ENCODE measurements at places on chromosomes 12 and 14. TPM values are rescaled to one million over a fixed set of nuclear protein-coding genes. Genes with fewer than 3 reads are reported as not detected.

GRCh38 chr12:79555028-79555925 is 135.5 kb downstream of the PAWR start:
- DNase-seq = no peak

GRCh38 chr12:51275088-51275487 is 4.9 kb upstream of the SMAGP start:
- no peak for DNase-seq

DNA sequence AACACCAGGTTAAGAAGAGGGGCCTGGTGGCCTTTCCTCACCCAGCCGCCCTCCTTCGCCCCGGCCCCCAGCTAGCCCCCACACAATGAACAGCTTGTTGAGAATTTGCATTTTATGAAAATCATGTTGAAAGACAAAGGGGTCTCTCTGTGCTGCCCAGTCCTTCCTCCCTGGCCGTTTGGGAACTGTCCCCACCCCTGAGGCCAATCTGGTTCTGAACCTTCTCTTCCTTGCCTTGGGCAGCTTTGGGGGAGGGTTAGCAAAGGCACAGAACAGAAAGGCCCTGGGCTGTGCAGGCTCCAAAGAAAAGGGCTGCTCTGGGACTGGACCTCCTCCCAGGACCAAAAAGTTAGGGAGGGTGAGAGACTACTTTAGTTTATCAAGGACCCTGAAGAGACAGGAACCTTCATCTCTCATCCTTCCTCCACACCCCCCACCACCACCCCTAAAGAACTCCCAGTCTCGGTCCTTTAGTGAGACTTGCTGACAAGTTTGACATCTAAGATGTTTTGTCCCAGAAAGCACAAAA is 1.3 kb downstream of the TAMALIN start:
- no peak for DNase-seq

DNA sequence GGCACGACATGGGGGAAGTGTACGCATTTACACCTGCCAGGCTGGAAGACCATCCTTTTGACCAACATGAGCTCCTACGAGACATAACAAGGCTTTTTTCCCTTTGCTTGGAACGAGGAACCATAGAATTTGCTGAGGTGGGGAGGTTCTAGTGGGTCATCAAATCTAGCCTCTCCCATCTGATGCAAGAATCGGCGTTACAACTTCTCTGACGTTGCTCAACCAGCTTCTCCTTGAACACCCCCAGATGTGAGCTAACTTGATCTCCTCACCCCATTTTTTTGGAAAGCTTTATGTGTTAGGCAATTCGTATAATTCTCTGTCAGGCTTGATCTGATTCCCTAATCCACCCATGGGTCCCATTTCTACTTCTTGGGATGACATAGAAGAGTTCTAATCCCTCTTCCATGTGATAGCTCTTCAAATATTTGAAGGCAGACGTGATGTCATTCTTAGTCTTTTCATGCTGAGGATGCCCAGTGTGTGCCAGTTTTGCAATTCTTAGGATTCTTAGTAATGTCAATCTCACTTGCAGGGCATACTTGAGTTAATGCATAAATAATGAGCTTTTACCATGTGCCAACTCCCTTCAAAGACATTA is 163.6 kb upstream of the PARP11 start:
- DNase-seq = no peak

DNA sequence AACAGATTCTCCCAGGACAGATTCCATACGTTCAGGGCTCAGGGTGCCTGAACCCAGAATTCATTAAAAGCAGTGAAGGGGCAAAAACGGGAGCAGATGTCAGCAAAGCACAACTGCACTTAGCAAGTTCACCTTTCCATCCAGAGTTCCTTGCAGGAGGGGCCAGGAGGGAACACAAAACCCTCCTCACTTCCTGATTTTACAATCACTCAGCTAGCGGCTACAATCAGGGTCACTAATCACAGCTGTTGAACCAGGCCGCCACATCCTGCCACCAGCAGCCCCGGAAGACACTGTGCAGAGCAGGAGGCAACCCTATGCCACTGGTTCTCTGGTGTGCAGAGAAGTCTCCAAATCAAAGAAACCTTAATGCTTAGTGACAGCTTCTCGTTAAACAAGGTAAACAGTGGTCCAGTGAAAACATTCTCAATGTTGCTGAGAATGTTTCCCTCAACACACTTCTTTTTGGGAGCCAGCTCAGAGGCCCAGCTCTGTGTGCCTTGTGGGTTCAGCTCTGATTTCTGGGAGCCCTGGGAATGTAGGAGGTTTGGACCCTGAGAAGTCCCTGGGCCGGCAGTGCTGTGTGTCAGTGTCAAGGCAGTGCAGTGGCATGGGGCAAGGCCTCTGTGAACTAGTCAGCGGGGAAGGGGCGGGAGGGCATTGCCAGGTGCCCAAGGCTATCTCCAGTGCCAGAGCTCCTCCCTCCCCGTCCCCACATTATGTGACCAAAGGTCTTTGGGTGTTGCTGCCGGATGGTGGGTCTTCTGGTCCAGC is 54.5 kb downstream of the VCPKMT start:
- peak; percentile 94 for DNase-seq

DNA sequence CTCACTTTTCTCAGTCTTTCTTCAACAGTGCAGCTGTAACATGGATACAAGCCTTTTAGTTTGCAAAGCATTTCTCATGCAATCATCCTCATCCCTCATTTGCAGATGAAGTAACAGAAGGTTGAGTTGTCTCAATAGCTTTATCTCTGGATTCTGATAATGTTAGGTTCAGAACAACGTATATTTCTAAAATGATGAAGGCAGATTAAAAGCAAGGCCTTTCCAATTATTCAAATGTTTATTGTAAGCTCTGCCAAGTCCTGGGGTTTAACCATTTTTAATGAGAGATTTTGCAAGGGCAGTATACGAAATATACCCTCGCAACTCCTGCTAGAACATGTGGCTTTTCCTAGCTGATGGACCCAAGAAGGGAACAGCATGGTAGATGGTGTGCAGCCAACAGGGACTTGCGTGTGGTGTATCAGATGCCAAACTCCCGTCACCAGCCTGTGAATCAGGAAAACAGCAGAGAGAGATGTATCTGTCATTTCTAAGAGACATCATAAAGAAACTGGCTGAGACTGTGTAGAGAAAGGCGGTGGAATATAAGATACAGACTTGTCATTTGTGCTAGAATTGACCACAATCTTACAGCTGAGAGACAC is 319.7 kb downstream of the MED13L start:
- DNase-seq = no peak

DNA sequence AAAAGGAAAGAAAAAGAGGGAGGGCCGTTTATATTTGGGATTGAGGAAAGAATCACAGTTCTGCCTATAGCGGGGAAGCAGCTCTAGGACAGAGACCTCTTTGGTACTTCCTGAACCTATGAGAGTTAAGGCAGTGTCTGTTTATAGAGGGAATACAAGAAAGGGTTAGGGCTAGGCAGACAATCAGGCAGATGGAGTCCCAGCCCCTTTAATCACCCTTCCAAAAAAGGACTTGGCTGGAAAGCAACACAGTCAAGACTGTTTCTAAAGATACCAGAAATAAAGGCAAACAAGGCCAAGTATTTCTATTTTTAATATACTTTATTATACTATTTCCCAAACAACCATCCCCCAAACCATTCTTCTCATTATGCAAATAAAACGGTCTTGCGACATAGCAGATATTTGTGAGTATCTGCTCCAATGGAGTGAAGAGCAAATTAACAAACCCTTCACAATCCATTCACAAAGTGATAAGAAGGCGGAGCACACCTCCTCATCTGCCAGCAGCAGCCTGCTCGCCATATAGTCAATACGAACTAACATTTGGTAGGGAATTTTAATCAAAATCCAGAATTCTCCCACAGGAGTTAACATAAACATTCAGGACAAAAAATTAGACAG is 697 bp upstream of the GRIP1 start:
- DNase-seq = no peak

- no peak for DNase-seq
These were observed 59.5 kb downstream of the IFNG-AS1 start for GRCh38 chr12:68048648-68049297.

DNA sequence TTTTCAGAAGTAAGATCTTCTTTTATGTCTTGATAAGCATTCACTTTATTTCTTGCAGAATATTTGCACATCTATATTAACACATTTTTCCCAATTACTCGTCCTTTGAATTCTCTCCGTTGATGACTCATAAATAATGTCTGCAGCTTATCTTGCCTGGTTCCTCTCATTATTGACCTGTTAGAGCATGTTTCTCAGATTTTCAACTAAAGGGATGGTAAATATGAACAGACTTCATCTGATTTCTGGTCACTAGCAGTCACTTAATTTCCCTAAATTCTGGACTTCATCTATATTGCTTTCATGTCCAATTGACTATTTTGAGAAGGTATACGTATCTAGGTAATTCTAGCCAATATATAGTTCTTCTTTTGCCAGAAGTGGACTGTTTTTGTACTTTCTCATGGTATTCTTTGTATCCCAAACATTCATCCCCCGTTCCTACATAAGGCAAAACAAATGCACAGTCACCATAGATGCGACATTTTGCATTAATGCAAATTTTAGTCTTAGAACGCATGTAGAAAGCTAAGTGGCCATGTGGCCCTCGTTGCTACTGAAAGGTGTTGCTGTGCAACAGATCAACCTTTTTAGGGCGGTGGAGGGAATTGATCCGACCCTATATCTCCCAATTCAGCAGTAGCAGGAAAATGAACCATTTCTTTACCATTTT is 6.2 kb downstream of the PIK3C2G start:
- no peak for DNase-seq

DNA sequence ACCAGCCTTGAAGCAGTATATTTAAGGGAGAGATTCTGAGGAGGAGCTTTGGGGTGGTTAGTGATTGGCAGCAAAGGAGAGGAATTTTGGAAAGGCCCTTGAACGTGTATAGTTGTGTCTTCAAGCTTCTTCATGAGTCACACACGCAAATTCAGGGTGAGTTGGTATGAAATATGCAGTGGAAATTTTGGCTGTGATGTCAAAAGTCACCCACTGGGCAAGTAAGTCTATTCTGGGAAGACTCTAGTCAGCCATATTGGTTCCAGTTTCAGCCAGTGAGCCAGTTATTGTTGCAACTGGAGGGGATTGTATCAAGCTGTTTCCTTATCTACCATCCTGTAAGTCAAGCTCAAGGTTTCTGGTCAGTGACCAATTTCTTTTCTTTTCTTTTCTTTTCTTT is 32.0 kb upstream of the VASH1 start:
- DNase-seq = no peak

DNA sequence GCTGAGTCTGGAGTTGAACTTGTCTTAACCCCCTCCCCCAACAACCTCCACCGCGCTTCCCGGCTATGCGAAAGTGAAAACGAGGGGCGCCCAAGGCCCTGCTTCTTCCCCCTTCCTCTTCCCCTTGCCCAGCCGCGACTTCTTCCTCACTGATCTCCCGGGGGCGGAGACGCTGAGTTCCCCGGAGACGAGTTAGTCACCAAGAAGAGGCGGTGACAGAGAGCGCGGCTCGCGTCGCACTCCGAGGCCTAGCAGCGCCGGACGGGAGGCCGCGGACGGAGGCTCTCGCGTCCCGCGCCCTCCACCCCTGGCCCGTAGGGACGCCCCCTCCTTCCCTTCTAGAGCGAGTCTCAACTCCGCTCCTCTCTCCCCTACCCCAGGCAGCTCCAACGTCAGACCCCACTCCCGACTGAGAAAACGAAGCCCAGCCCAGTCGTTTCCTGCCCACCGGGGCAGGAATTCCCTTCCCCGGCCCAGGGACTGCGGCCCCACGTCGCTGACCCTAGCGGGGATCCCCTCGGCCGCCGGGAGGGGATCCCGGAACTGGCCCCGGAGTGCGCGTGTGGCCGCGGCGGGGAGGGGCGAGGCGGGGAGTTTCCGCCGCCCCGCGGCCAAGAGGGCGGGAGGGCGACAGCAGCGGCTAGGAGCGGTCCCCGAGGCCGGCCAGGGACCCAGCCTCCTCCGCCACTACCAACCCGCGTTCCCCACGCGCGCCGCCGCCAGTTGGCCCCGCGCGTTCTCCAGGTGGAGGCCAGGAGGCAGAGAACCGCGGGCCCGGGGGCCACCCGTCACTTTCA is 1.4 kb downstream of the BAZ1A start:
- peak; percentile 89 for DNase-seq

DNA sequence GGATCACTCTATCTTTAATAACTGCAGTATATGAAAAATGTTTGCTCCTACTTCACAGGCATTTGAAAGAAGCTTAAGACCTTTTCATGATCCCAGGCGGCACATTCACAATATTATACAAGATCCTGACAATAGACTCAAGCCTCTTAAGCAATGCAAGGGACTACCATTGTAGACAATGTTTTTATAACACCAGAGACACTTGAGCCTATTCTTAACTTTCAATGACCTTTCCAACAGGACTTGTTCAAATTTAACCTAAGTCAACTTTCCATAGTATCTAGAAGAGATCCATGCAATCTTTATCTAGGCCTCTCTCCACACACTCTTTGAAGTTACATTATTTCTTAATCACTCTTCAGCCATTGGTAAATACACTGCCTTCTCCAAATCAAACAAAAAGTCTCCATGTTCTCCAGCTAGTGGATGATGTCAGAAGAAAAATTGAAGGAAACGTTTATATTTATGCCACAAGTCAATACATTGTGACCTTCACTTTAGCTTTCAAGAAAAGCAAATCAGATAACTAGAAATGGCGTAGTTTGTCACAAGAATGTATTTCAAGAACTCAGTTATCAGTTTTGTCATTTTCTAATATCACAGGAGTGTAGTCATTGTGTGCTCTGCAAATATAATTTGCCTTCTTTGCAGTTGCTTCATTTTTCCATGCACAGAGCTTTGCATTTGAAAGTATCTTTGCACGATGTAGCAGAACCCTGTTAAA is 41.2 kb downstream of the PHLDA1 start:
- no peak for DNase-seq

- DNase-seq = no peak
These were observed 94.7 kb downstream of the CHST11 start for GRCh38 chr12:104551313-104551931.

DNA sequence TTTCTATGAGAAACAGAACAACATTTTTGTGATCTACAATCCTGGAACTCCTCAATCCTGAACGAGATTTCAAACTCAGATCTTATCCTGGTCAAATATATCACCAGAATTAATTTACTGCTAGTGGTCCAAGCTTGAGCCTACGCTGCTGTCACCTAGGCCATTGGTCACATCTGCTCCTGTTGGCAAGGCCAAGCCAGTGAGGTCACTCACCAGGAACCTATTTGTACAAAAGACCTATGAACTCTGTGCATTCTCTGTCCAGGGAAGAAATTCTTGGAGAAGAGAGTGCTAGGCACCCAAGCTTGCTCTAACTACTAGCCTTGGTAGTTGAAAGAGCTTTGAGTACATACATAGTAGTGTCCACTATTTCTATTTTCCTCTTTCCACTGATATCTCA is 106.1 kb downstream of the SLC15A5 start:
- DNase-seq = no peak

- no peak for DNase-seq
These were observed 15.0 kb downstream of the ATF1 start for GRCh38 chr12:50778663-50779590.

GRCh38 chr12:45350861-45351260 is 135.0 kb downstream of the ANO6 start:
- no peak for DNase-seq

GRCh38 chr12:26156201-26156871 is 31.5 kb upstream of the BHLHE41 start:
- no peak for DNase-seq

Gene TGFB3
- total RNA-seq = 4.2 TPM

Gene CCDC196
- total RNA-seq = not detected

Gene SYCP3
- total RNA-seq = not detected

Gene BCL2L14
- 80.6 TPM for total RNA-seq

Gene LRTM2
- total RNA-seq = not detected

Gene RAD51AP1
- total RNA-seq = 3.2 TPM

Gene GPR65
- total RNA-seq = 1.1 TPM

Gene SLC10A1
- not detected for total RNA-seq

Gene CREBL2
- 33.0 TPM for total RNA-seq

Measured in Peyer's patch (tissue), 4 donors.